ENCODE measurements at places on chromosomes 3 and 15. TPM values are rescaled to one million over a fixed set of nuclear protein-coding genes. Genes with fewer than 3 reads are reported as not detected.

DNA sequence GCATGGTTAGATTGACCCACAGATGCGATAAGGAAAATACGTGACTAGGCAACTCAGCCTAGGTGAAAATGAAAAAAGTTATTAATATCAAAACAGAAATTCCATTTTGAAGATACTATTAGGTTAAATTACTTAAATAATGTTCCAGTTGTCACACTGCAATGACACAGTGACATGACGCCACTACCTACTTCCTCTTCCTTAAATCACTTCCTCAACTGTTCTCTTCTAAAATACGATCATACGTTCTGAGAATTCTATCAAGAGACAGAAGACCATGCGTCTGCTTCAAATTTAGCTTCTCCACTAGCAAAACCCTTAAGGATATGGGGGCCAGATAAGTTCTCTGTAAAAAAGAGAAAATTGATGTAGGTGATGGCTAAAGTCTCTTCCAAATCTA is 18.2 kb downstream of the CMTM6 start:
- H3K27ac ChIP-seq = no peak overlapping the region
- H3K4me1 ChIP-seq = no peaks in the 10 kb centered on the region
- peaks cover 19% of the 10 kb centered on the region for H3K36me3 ChIP-seq
- H3K4me3 ChIP-seq = no peak overlapping the region

DNA sequence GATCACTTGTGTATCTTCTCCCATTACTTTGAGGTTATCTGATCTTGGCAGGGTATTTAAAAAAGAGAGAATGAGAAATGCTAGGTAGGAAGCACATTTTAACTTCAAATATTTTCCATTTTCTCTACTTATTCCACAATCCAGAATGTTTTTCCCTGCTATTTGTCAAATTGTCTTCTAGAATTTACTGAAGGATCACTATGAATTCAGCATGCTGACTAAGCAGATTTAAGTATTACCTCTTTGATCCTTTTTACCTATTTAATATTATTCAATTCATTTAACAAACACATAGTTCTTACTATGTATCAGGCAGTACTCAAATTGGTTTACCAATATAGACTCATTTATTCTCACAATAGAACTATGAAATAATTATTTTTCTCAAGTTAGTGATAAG is 463.4 kb upstream of the ARL6 start:
- no peaks in the 10 kb centered on the region for H3K4me1 ChIP-seq
- no peaks in the 10 kb centered on the region for H3K36me3 ChIP-seq
- no peak overlapping the region for H3K27ac ChIP-seq
- DNase-seq = no peak
- H3K27me3 ChIP-seq = no peaks in the 10 kb centered on the region

DNA sequence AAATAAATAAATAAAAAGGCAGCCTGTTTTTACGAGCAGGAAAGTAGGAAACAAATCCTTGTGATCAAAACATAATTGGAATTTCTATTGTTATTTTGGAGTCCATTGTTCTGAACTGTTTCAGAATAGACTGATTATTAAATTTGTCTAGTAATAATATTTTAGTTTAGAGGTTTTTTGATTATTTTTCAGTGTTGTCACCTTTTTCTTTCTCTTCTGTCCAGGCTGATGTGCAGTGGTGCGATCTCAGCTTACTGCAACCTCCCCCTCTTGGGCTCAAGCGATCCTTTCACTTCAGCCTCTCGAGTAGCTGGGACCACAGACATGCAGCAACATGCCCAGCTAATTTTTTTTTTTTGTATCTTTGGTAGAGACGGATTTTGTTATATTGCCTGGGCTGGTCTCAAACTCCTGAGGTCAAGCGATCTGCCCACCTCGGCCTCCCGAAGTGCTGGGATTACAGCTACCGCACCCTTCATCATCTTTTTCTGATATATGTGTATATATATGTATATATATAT is 38.0 kb downstream of the KAT2B start:
- no peaks in the 10 kb centered on the region for H3K27me3 ChIP-seq
- H3K36me3 ChIP-seq = no peaks in the 10 kb centered on the region
- H3K4me1 ChIP-seq = peaks cover 33% of the 10 kb centered on the region

Gene PLSCR5
- not detected for total RNA-seq

Measured in esophagus muscularis mucosa (tissue), 4 donors.